GM04504 (cell line): ENCODE measurements at places on chromosomes 4 and X.

DNA sequence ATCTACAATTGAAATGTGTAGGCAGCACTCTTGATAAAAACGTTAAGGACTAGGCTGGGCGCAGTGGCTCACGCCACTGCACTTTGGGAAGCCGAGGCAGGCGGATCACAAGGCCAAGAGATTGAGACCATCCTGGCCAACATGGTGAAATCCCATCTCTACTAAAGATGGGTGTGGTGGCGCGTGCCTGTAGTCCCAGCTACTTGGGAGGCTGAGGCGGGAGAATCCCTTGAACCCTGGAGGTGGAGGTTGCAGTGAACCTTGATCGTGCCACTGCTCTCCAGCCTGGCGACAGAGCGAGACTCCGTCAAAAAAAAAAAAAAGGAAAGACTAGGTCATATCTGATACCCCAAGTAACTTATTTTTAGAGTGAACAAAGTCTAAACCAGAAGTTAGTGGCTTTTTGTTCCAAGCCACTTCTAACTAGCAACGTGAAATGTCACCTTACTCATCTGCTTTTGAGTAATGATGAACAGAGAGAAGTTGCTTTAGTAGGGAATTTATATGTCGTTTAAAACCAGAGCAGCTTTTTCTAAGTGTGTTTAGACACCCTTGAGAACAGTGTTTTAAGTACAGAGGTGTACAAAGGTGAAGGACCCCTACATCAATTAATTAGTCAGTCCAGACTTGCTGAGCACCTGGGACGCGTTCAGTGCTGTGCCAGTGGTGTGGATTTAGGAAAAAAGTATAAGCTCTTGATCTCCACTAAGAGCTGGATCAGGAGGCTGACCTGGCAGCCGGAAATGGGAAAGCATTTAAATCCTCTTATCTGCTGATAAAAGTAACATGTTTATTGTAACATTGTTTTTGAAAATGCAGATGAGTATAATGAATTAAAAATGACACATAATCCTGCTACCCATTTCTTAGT is 23.5 kb downstream of the SPRY1 start:
- no peak for DNase-seq

DNA sequence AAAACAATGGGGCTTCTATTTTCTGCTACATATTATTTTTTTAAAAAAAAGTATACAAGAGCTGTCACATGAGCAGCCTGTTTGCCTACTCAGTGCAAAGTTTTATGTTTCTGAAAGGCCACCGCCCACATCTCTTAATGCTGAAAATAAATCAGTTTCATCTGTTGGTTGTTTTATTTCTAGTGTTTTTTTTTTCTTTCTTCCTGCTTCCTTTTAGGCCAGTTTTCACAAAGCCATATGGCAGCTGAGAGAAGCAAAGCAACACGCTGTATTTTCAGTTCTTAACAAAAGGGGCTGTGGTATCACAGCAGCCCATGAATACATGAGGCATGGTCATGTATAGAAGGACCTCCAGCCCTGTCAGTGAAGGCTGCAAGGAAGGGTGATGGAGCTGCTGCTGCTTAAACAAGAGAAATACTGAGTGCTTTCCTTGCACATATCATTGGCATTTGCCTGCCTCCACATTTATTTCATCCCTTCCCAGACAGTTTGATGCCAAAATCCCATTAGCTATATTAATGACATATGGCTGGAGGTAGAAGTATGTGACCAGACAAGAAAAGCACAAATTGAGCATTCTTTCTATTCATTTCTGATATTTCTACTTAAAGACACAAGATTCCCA is 172.5 kb downstream of the PCDH18 start:
- peak; percentile 25 for DNase-seq

DNA sequence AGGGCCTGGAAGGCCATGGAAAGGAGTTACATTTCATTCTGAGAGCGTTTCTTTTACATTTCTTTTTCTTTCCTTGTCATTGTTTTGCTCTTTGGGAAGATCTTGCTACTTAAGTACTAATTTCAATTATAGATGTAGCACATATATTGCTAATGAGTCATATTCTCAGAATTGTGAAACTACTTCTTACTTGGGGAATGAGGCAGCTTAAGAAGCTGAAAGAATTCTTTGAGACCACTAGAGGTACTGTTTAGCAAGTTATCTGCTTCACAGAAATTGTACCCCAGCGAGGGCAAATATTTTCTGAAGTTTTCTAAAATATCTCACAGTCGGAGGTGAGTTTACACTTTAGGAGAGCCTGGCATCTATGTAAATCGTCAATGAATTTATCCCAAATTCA is 100.6 kb downstream of the AFF2 start:
- DNase-seq: peak; percentile 6

GRCh38 chr4:80333121-80333520 is 2.4 kb upstream of the CFAP299 start:
- DNase-seq: no peak

GRCh38 chrX:1596676-1597344 is 5.4 kb downstream of the AKAP17A start:
- DNase-seq: no peak

DNA sequence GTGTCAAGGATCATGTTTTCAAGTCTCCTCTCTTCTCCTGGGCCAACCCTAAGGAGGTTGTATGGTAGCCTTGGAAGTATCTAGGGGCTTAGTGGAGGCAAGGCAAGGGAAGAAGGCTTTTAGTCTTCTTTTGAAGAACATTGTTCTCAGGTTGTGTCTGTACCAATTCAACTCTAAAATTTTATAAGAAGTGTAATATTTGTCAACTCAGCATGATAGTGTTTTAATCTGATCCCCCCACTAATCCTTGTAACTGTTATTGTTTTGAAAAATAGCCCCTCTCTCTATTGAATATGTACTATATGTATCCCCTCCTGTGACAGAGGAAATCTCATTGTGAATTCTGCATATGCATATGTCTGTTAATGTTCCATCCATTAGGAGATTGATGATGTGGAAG is 345.4 kb downstream of the CFAP299 start:
- no peak for DNase-seq

GRCh38 chrX:103626855-103627254 is 1.9 kb upstream of the TCEAL1 start:
- DNase-seq: no peak

- DNase-seq: no peak
Measured at GRCh38 chr4:158597879-158598596, 73.6 kb downstream of the C4orf46 start.

DNA sequence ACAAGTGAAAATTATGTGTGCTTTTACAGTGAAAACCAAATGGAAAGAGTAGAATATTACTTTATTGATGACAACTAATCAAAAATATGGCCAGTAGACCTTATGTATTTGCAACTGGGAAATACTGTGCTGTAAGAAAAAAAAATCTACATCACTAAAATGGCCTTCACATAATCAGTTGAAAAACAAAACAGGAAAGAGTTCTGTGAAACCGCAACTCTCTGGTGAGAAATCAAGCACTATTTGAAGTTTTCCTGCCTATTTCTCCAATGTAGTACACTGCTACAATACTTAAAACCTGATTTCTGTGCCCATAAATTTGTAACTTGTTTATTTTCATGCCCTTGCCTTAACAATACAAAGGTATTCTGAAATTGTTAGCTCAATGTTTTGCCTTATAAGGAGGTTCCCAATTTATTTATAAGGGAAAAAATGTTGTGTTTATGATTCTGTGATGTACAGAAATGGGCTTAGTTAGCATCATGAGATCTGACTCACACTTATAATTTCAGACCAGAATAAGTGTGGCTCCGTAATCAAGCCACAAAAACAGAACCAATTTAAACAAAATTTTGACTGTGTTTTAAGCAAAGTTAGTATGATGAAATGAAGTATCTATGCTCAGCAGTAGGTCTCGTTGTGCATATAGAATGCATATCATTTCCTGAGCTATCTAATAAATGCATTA is 147.1 kb downstream of the FAT4 start:
- no peak for DNase-seq

- DNase-seq: peak; percentile 28
Measured at GRCh38 chr4:53015681-53016080, 153.6 kb downstream of the RASL11B start.

DNA sequence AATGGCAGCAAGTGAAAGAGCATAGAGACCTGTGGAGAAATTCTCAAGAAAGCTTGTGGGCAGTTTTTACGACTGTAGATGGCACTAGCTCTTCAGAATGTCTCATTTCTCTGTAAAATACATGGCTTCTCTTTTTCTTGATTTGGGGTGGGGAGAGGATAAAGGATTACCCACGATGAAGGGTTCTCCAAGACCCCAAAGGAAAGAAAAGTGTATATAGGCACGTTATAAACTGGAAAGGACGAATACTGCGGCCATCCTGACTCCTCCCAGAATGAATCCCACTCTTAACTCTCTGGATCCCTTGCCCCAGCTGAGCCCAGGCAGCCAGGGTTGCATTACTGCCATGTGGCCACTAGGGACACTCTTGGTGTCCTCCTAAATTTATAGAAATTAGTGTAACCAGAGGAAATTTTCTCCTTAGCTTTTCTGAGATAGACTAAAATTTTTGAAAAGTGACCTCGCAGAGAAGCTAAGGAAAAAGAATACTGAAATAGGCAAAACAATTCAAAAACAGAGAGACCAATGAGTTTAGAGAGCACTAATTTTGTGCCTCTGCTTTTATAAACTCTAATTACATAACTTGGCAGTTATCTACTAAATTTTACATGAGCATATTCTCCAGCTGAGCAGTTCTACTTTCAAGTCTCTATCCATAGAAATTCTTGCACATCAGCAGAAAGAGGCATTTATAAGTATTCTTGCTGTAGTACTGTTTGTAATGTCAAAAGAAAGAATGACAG is 37.8 kb upstream of the PCDH19 start:
- no peak for DNase-seq

DNA sequence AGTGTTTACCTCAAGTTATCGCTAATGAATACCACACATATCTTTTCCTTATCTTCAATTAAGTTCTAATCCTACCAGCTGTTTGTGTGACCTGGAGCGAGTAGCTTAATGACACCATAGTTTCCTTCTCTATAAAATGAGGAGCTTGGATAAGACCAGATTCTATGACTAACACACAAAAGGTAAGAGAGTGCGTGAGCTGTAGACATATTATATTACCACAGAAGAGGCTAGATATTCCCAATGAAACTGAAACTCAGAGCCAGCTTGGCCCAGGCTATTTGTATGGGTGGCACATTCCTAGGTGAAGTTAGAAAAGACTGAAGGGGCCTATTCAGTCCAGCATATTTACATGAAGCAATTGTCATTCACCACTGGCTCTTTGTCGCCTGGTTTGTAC is 30.2 kb downstream of the ASB5 start:
- no peak for DNase-seq

DNA sequence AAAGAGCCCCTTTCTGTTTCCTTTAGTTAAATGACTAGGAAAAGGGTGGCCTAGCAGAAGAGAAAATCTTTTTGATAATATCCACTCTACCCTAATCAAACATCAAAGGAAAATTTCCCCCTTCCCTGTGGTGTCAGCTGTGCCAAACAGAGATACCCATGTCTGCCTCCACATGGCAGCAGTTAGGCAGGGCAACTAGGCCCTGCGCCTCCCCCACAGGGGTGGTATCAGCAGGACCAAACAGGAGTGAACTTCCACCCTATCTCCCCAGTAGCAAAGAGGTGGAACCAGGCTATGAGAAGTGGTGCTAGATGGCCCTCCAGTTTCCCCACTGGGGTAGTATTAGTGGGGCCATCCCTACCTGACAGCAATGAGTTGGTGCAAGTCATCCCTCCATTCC is 19.8 kb upstream of the XKRX start:
- DNase-seq: no peak

- no peak for DNase-seq
Measured at GRCh38 chr4:7744142-7744804, 195.4 kb downstream of the AFAP1 start.

- peak; percentile 40 for DNase-seq
Measured at GRCh38 chrX:73577361-73577760, 14.4 kb downstream of the CHIC1 start.

DNA sequence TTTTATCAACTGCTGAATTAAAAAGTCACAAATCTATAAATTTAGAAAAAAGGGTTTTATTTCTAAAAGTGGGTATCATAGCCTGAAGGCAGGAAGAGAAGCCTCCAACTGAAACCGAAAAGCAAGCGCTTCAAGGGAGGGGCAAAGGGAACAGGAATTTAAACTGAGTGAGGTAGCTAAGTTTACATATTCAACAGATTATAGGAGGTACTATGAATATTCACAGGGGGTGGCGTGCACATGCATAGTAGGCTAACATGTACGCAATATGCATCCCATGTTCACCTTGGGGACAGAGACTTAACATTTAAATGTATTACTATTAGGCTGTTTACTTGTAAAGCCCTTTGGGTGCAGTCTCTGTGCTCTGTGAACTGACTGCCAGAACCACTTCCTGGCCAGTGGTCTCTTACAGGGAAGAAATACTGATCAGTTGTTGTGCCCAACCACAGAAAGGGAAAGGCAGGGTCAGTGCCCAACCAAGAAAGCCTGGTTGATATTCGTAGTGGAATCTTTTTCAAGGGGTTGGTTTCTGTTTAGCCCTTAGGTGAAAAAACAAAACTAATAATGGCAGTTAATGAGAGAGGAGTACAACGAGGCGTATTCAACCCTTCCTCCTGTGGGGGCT is 168.7 kb upstream of the GALNTL6 start:
- DNase-seq: no peak

DNA sequence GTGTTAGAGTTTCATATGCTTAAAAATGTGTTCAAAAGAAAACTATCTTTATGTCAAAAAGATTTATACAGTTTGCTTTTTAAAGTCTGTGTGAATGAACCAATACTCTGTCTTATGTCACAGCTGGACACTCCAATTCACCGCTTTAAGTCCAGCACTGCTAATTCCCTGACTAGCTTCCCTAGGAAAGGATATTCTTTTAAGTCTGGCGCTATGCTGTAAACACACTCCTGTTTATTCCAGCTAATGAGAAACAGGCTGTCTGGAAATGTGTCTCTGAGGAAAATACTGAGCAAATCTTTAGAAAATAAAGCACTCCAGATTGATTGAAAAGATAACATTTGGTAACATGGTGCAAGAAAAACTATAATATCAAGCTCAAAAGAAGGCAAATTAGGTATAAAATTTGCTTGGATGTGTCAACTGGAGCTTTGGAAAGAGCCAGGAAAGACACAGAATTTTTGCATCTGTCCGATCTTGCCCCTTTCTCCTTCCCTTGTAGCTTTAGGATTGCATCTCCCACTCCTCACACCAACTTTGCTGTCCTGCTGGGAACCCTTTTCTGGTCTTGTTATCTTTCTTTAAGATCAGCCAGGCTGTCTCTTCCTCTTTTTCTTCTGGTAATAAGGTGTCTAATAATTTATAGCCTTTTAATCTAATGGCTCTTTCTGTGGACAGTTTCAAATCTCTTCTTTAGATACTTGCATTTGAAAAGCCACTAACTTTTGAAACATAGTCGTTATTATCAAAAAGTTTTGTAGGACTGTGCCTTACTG is 40.9 kb upstream of the VEGFC start:
- no peak for DNase-seq

DNA sequence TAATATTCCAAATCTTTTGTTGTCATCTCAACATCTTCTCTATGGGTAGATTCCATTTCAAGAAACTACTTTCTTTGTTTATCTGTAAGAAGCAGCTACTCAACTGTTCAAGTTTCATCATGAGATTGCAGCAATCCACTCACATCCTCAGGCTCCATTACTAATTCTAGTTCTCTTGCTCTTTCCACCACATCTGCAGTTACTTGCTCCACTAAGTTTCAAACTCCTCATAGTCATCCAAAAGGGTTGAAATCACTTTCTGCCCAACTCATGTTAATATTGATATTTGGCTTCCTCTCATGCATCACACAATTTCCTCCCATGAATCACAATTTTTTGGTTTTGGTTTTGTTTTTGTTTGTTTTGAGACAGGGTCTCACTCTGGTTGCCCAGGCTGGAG is 35.7 kb downstream of the ADH5 start:
- no peak for DNase-seq
